NCI-H446 treated with DMSO at 0.1 percent for 48 hours (cell line): ENCODE measurements at places on chromosomes 11 and 22.

GRCh38 chr11:116972691-116973090, 125.5 kb downstream of the SIK3 start:
- no peak for DNase-seq

GRCh38 chr11:74717221-74717969, 13.8 kb downstream of the CHRDL2 start:
- DNase-seq: no peak

DNA sequence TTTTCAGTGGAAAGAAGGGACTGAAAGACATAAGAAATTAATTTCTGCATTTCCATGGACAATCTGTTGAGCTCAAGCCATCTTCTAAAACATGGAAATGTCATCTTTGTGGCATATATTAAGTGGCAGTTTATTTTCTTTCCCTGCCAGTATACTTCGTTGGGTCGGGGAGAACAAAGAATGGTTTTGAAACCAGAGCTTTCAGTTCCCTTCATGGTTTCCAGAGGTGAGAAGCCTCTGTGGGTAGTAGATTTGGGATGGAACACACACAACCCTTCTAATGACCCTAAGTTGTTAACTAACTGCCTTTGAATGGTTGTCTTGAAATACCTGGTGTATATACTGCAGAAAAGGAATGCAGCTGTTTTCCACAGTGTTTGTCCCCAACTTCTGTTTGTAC, 17.6 kb upstream of the GAS2L1 start:
- no peak for DNase-seq

GRCh38 chr22:37281646-37282384, 493 bp upstream of the CYTH4 start:
- DNase-seq: no peak

GRCh38 chr11:69348414-69349235, 54.7 kb downstream of the MYEOV start:
- no peak for DNase-seq

GRCh38 chr11:132716037-132716436, 816.3 kb downstream of the OPCML start:
- no peak for DNase-seq

- peak; percentile 63 for DNase-seq
Observed at GRCh38 chr11:11975201-11976092, 33.0 kb downstream of the DKK3 start.

GRCh38 chr22:36546092-36546804, 17.3 kb upstream of the EIF3D start:
- peak; percentile 11 for DNase-seq

GRCh38 chr11:46352063-46352841, 5.0 kb downstream of the DGKZ start:
- no peak for DNase-seq

DNA sequence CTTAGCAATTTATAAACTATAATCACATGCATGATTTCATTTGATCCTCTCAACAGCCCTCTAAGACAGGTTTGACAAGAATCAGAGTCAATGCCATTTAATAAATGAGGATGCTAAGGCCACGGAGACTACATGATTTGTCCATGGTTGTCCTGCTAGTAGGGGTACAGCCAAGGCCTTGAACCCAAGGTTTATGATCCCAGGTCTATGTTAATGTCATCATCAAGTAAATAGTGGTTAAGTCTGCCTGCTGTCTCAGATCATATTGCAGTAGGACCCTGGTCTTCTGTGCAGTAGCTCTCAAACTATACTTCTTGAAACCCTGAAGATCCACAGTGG, 17.7 kb upstream of the SYTL2 start:
- DNase-seq: no peak

- DNase-seq: no peak
Observed at GRCh38 chr22:31211482-31211861, 626 bp upstream of the LIMK2 start.

DNA sequence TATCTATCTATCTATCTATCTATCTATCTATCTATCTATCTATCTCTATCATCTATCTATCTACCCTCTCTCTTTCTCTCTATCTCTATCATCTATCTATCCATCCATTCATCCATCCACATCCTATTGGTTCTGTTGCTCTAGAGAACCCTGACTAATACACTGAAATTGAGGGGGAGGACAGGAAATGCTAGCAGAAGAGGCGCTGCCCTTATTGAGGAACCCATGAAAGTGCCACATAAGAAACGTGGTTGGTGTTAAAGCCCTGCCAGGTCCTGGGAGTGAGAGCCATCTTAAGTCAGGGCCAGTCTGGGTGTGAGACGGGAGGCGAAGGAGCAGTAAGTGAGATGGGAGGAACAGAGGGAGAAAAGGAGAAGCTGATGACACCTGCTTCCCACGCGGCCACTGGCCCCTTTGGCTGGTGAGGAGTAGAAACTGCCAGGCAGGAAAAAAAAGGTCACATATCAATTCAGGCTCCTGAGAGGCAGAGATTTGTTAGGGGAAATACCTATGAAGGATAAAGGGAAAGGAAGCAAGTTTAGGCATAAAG, 87.9 kb upstream of the PLET1 start:
- no peak for DNase-seq

GRCh38 chr11:27309046-27309445, 54.0 kb downstream of the CCDC34 start:
- no peak for DNase-seq

- no peak for DNase-seq
Observed at GRCh38 chr22:44131412-44131811, 49.3 kb upstream of the PARVG start.

DNA sequence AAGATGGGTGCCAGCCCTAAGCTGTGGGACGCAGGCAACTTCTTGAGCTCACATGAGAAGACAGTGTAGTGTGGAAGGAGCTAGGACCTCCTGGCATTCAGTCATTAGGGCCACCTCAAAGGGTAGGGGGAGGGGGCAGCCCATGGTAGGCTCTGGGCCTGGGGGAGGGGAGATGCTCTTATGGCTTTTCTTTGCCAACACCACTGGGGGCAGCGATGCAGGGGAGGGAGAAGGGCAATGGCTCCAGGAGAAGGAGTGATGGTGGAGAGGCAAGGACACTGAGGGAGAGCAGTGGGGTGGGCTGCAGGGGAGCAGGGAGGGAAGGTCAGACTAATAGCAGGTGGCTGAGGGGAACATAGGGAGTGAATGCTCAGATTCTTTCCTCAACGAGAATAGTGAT, 63.3 kb upstream of the SUSD2 start:
- DNase-seq: no peak

GRCh38 chr11:39780131-39780530, 1679.3 kb downstream of the LRRC4C start:
- DNase-seq: no peak

GRCh38 chr22:40289991-40290459, 56.3 kb upstream of the ADSL start:
- DNase-seq: no peak

- no peak for DNase-seq
Observed at GRCh38 chr11:130964058-130964792, 47.9 kb upstream of the SNX19 start.

GRCh38 chr11:8905528-8906165, 5.3 kb upstream of the AKIP1 start:
- no peak for DNase-seq

- no peak for DNase-seq
Observed at GRCh38 chr11:3073029-3073435, 15.8 kb upstream of the CARS1 start.

GRCh38 chr11:47157805-47158204, 18.9 kb downstream of the ARFGAP2 start:
- no peak for DNase-seq

GRCh38 chr11:62020661-62021060, 53.2 kb upstream of the FTH1 start:
- DNase-seq: no peak

- no peak for DNase-seq
Observed at GRCh38 chr11:47131136-47131535, 45.5 kb downstream of the ARFGAP2 start.

DNA sequence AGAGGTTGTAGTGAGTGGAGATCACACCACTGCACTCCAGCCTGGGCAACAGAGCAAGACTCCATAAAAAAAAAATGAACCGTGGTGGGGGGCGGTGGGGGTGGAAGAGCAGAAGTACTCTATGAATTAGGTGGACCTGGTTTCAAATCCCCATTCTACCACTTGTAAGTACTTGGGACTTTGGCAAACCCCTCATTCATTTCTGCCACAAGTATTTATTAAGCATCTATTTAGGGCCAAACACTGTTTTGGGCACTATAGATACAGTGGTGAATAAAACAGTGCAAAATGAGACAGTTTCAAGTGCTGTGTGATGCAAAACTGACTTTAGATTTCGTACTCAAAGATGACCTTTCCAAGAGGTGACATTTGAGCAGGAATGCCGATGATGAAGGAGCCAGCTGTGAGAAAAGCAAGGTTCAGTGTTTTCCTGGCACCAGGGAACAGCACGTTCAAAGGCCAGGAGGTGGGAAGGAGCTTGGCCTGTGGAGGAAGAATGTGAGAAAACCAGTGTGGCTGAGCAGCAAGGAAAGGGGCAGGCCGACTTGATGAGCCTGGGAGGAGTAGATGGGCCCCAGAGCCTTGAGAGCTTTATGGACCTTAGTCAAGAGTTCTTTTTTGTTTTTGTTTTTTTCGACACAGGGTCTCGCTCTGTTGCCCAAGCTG, 1.4 kb upstream of the TMEM134 start:
- no peak for DNase-seq

DNA sequence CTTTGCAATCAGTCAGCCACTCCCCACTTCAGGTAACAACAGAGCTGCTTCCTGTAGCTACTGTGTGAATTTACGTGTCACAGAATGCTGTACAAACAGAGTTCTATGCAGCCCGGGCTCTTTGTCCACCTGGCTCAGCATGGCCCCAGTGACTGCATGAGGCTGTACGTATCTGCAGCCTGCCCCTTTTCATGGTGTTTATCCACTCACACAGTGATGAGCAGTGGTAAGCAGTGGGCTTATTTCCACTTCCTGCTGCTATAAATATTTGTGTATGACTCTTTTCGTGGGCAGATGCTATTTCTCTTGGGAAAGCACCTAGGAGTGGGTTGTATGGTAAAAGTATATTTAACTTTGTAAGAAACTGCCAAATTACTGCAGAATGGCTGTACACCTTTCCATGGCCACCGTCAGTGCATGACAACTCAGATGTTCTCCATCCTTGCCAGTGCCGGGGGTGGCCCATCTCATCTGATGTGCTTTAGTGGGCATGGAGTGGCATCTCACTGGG, 43.3 kb downstream of the MYEOV start:
- no peak for DNase-seq

GRCh38 chr22:44424867-44425693, 73.0 kb downstream of the RTL6 start:
- no peak for DNase-seq

DNA sequence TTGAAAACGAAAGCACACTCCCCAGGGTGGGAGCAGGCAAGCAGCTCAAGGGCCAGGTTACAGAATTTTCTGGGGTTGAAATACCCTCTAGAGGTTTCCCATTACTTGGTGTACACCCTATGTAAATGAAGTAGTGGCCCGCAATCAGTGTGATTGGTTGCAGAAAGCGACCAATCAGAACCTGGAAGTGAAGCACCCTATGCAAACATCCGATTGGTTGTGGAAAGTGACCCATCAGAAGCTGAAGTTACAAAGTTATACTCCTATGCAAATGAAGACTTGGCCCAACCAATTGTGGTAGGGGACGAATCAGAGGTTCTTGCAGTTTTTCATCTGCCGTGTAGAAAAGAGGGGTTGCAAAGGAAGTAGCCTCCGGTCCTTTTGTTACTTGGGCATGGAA, 19.2 kb downstream of the PRR5 start:
- no peak for DNase-seq

GRCh38 chr11:100680070-100680469, 7.0 kb upstream of the ARHGAP42 start:
- peak; percentile 93 for DNase-seq
